Caki2 (cell line): ENCODE measurements at places on chromosomes 5 and 9. TPM values are rescaled to one million over a fixed set of nuclear protein-coding genes. Genes with fewer than 3 reads are reported as not detected.

- no peak for DNase-seq
Observed at GRCh38 chr5:66769839-66770617, 173.8 kb downstream of the MAST4 start.

- DNase-seq, result no peak
Observed at GRCh38 chr5:87074934-87075541, 192.6 kb upstream of the RASA1 start.

GRCh38 chr5:32432633-32433032 is 11.9 kb downstream of the ZFR start:
- DNase-seq, result no peak

DNA sequence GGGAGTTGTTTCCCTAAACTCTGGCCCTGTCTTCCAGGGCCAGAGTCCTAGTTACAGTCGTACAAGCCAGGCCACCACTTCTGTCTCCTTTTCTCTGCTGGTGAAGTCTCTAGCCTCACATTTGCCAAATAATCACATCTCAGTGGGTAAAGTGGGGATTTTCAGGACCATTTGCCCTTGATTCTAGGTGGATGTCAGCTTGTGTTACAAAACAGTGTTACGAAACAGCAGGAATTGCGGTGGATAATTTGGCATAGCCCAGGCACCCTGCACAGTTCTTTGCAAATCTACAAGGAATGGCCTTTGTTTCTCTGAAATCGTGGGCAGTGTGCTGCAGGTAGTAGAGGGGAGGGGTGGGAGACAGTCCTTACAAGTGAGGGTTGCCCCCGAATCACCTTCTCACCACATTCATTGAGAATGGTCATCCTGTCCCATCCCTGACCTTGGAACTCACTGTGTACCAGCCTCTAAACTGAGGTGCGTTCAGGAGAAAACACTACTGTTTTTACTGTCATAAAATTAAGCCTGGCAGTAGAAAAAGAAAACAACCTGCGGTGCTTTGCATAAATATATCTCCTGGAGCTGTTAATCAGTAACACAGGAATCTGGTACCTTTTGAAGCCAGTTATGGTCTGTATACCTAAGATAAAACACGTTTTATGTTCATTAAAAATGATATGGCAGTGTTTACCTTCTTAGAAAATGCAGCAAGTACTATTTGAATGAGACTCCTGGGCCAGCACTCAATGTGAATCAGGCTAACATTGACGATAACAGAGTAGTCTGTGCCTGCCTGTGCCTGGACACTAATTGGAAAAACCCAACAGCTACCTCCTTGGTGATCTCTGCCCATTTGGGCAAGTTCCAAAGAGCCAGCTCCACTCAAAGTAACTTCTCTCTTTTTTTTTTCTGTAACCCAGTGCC is 44.3 kb downstream of the CYSTM1 start:
- peak; percentile 66 for DNase-seq

DNA sequence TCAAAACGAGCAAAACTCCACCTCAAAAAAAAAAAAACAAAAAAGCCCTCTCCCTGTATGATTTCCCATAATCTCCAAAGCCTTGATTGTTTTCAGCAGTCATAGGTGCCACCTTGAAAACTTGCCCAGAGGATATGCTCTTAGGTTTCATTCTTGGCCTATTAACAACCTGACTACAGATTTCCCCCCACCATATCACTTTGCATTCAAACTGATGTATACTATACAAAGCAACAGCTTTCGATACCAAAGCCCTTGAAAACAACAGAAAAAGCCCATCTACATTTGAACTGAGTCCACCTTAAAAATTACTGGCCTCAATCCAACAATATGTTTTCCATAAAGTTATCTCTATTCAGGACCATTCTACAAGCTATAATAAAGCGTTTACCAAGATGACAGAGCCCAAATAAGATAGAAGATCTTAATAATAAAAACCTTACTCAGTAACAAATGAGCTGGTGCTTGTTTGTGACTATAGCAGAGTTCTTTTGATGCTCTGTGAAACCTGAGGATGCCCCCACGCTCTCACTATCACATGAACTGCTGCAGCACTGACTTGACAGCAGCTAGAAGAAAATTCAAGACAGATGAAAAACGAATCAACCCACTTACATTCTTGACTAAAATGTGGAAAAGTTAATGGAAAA is 44.4 kb downstream of the FNBP1 start:
- no peak for DNase-seq

GRCh38 chr5:175614223-175614815 is 43.6 kb upstream of the HRH2 start:
- no peak for DNase-seq

DNA sequence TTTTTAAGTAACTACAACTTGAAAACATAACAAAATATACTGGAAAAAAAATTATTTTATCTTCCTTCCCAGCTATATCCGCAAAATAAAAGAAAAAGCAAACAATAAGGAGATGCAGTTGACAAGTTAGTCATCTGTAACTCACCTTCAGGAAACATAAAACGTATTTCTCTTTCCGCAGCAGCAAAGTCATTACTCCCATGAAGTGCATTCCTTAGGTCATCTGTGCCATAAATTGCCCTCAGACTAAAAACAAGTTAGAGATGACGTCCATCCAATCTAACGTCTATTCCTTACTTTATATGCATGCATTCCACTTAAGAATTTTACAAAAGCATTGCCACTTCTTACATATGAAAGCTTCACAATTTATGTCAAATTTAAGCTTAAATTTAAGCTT is 10.9 kb downstream of the NME5 start:
- no peak for DNase-seq

DNA sequence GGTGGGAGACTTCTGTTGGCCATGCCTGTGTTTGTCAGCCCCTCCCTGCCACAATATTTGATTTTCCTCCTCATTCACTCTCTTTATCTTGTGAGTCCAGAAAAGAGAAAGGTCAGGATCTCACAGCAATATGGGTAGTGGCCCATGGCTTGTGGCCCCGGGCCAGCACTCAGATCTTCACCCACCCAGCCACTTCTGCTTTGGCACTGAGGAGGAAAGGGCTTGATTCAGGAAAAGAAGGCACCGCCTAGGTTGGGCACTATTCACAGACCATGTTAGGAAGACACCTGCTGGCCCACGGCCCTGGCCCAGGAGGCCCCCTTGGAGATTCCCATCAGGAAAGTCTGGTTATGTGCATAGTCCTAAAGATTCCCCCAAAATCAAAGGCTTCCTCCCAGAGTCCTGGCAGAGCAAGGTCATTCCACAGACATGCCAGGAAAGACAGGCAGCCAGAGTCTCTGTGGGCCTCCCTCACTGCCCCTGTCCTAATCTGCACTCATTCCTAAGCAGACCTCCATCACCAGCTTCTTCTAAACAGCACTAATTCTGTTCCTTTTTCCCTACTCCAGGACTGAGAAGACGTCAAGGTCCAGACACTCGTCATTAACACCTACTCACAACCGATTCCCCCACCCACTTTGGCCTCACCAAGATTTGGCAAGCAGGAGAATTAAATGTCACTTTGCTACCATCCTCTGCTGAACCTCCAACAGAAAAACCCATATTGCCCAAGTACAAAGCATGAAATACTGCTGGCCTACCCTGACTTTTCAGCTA is 179.3 kb downstream of the DEPDC1B start:
- DNase-seq, result no peak

DNA sequence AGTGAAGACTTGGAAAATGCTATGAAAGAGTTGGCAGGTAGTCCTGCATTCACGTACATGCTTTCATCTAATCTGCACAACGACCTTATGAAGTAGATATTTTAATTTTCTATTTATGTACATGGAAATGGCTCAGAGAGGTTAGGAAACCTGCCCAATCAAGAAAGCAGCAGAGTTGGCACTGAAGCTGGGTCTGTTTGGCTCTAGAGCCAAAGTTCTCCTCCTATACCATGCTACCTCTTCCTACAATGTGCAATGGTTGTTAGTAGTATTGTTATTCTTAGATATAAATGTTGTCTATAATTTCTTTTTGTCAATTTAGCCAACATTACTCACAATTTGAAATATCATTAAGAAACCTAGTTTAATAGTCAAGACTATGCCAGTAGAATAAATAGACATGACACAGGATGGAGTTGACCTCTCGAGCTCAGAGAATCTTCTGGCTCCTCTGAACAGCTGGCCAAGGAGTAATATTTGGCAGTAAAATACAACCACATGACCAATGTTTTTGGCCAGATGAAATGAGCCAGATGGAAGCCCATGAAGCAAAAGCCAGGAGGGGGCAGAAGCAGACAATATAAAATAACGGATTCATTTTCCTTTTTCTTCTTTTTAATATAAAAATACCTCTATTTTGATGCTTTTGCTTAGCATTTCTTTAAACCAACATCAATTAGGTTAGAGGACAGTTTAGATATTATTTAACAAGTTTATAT is 542.3 kb downstream of the PDE4D start:
- DNase-seq, result no peak

Gene CDC25C
- total RNA-seq, result 8.7 and 13.4 TPM in 2 replicates

GRCh38 chr5:134586866-134587524 is 45.6 kb downstream of the SAR1B start:
- peak; percentile 66 for DNase-seq

Gene PIGO
- 15.8 and 25.2 TPM in 2 replicates for total RNA-seq

Gene MAP1B
- total RNA-seq, result 58.0 and 80.1 TPM in 2 replicates

Gene NMUR2
- 6.4 TPM in 1 of 2 replicates, not detected in the other for total RNA-seq

DNA sequence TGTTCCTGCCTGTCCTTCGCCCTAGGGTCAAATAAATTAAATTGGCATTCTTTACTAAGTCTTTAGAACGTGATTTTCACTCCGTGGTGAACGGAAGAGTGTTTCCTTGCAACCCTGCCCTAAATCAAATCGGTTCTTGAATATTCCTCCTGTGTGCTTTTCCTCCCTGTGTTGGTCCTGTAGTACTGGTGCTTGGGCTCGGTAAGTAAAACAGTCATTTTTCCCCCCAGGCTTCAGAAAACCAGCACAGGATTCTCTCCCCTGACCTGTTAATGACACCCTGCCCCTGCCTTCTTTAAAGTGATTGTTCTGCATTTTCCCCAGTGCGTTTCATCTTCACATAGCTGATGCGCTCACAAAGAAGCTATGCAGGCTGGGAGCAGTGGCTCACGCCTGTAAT is 96.0 kb downstream of the AK8 start:
- DNase-seq, result no peak

DNA sequence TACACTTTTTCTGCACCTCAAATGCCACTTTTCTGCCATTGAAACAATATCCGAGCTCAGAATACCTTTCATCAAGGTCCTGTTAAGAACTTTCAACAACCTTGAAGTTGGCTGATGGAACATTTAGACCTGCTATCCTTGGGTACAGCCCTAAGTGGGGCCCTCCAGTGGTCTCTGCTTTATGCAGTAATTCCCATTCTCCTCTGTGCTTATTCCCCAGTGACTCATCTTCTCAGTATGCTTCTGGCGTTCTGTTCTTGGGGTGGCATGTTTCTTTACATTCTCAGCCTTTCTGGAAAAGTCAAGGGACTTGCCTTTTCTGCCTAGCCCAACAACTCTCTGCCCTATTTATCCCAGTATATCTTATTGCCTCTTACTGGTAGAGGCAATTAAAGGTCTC is 7.1 kb downstream of the ANP32B start:
- DNase-seq, result peak; percentile 18
